ENCODE measurements at places on chromosomes 6 and 20. TPM values are rescaled to one million over a fixed set of nuclear protein-coding genes. Genes with fewer than 3 reads are reported as not detected.
A peak's percentile ranks its signal among the peaks of the same experiment; 100 is the strongest.

- peak; percentile 80 for DNase-seq
Measured at GRCh38 chr6:22025468-22026163, 271.2 kb downstream of the PRL start.

The ACTL10 gene
- total RNA-seq: 3.6 TPM

DNA sequence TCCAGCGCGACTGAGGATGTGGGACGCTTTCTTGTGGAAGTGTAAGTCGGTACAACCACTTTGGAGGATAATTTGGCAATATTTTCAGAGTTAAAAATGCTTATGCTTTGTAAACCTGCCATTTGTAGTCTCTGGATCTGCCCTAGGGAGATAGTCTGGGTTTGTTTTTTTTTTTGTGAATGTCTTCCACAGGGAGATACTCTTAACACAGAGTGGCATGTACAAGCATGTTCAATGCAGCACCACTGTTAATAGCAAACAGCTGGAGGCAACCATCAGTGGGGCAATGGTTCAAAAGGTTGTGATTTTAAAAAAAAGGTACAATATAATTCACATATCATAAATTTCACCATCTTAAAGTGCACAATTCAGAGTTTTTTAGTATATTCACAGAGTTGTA lies 22.4 kb downstream of the SLC9A8 start:
- no peak for DNase-seq

GRCh38 chr6:53874964-53875363 lies 80.2 kb downstream of the LRRC1 start:
- DNase-seq: no peak

- no peak for DNase-seq
Measured at GRCh38 chr6:99492092-99492491, 23.1 kb downstream of the USP45 start.

- DNase-seq: no peak
Measured at GRCh38 chr6:72892901-72893300, 271.0 kb downstream of the KCNQ5 start.

GRCh38 chr6:121794630-121795029 lies 359.2 kb downstream of the GJA1 start:
- DNase-seq: peak; percentile 81

DNA sequence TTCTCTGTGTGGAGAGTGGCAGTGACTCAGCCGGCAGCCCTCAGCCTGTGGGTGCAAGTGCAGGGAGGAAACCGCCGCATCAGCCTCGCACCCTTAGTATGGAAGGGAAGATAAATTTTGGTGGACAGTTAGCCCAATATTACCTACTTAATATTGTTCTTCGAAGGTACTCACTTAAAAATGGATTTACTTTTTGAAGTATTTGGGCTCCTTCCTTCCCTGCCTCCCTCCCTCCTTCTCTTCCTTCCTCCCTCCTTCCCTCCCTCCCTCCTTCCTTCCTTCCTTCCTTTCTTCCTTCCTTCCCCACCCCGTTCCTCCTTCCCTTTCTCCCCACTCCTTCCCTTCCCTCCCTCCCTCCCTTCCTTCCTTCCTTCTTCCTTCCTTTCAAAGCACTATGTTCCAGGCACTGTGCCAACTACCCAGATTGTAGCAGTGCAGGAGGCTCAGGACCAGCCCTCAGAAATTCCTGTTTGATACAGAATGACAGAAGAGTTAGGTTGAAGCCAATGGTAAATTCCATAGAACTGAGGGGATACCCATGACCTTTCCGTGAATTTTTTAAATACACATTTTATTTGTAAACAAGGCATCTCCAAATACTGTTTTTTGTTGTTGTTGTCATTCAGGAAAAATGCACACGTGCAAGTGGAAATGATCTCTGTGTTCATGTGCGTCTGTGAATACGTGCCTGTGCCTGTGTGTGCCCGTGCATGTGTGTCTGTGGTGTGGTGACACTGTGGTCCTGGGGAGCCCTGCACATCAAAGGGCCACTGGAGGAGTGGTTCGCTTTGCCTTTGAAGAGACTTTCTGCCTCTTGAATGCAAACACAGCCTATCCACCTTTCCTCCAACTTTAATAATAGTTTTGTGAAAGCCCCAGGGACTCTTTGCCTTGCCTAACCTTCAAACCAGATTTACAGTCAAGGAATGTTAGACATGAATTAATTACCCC lies 141.7 kb downstream of the EDN3 start:
- DNase-seq: no peak

GRCh38 chr6:4010689-4011090 lies 68.2 kb downstream of the FAM217A start:
- DNase-seq: no peak

DNA sequence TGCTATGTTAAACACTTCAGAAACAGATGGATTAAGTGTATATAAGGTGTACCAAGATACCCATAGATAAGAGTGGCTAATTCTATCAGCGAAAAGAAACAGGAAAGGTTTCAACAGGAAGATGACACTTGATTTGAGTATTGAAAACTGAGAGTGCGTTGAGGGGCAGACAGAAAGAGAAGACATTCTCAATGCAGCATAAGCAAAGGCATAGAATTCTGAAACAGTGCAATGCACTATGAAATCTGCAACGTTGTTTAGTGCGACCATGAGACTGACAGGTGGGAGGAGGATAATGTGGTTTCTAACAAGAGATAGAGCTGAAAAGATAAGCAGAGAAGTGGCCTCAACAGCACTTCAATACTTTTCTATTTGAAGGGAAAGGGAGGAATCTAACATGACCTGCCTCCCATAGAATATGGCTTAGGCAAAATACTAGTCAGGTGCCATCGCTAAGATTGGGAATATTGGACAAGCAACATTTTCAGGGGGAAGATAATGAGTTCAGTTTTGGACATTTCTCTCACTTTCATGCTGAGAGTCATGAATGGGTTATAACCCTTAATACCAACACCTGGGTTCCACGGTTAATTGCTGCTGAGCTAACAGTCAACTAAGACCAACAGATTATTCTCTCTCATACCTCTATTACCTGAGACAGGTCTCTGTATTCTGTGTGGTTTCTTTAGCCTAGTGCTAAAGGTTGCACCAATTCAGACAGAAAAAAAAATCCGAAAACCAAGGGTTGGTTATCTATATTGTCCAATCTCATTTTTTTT lies 312.9 kb upstream of the ARID1B start:
- no peak for DNase-seq

DNA sequence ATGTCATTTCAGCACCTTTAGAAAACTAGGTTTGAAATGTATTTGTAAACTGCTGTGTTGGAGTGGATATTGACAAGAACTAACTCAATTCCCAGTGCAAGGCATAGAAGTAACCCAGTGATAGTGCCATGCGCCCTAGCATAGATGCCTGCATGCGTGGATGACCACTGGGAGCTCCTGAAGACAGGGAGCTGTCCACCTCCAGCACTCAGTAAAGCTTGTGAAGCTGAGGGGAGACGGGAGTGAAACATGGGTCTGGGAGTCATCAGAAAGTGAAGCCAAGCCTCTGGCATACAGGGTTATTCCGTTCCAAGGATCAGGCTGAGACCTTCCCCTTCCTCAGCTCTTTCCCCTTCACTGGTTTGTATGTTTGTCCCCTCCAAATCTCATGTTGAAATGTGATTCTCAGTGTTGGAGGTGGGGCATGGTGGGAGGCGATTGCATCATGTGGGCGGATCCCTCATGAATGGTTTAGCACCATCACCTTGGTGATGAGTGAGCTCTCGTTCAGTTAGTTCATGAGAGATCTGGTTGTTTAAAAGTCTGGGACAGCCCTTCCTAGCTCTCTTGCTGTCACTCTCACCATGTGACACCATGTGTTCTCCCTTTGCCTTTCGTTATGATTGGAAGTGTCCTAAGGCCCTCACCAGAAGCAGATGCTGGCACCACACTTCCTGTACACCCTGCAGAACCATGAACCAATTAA lies 146.5 kb upstream of the FERMT1 start:
- DNase-seq: no peak

GRCh38 chr20:35269055-35269781 lies 8.7 kb downstream of the MMP24OS start:
- DNase-seq: no peak

The ID4 gene
- 16.3 TPM for total RNA-seq

DNA sequence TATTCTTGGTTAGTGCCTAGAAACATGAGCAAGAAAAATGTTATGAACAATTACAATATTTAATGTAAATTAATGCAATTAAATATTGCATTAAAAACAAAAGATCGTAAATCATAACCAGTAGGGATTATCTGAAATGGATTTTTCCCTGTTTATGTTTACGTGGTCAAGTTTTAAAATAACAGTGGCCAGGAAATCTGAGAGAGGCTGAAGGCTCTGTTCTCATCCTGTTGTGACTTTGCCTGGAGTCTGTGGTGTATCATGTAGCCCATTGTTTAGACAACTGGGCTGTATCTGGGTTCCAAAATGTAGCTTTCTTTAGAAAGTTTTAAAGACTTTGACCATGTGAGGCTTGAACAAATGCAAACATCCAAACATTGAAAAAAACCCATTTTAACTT lies 2.4 kb downstream of the MYO6 start:
- no peak for DNase-seq

GRCh38 chr6:122838060-122838780 lies 49.2 kb downstream of the SMPDL3A start:
- DNase-seq: no peak

DNA sequence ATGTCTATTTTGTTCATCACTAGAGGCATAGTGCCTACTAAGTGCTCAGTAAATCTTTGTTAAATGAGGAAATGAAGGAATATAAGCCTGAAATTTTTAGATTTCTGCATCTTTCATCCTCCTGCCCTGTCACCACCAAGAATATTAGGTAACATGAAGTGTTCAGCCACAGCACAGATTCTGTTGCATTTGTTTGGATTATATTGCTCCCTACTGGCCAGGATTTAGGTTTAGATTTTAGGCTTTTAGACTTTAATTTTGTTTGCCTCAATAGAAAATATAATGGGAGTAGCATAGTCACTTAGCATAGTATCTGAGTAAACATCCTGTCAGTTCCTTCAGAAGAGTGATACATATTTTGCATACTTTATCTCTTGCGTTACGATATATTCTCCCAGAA lies 14.2 kb downstream of the FARS2 start:
- no peak for DNase-seq

- DNase-seq: no peak
Measured at GRCh38 chr20:34108616-34109174, 3.3 kb downstream of the EIF2S2 start.

- no peak for DNase-seq
Measured at GRCh38 chr6:7691675-7692452, 34.0 kb upstream of the BMP6 start.

The LINC00237 gene
- total RNA-seq: not detected

DNA sequence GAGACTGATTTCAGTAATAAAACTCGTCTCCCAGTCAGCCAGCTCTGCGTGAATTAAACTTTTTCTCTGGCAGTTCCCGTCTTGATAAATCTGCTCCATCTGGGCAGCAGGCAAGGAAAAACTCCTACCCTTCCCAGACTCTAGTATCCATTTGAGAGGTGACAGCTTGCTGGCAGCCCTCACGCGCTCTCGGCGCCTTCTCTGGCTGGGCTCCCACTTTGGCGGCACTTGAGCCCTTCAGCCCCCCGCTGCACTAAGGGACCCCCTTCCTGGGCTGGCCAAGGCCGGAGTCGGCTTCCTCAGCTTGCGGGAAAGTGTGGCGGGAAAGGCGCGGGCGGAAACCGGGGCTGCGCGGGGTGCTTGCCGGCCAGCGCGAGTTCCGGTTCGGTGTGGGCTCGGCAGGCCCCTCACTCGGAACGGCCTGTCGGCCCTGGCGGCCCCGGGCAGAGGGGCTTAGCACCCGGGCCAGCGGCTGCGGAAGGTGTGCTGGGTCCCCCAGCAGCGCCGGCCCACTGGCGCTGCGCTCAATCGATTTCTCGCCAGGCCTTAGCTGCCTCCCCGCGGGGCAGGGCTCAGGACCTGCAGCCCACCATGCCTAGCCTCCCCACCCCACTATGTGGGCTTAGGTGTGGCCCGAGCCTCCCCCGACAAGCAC lies 21.8 kb upstream of the GMPR start:
- no peak for DNase-seq

GRCh38 chr6:30611150-30611855 lies 5.7 kb downstream of the PPP1R10 start:
- no peak for DNase-seq

DNA sequence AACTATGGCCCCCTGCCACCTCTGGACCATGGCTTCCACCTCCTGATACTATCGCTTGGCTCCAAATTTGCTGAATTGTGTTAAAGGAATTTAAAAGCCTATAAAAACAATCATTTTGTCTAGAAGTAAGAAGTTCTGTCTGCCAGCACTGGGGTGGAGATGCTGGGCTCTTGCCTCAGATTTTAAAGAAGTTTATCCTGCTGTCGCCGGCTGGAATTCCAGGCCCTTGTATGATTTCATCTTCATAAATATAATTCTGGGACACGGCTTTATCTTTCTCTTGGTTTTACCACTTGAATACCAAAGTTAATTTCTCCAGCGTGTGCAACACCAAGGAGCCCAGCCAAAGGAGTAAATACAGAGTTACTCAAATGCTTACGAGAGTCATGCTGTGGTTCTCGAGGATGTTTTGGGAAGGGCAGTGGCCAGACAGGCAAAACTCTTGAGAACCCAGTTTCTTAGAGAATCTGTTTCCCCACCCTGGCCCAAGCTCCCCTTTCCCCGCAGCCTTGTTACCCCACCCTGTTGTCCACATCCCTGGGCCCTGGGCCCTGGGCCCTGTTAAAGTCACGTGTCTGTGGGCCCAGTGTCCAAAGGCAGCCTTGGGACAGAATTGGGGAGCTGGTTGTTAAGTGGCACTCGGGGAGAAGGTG lies 31.9 kb downstream of the C6orf89 start:
- DNase-seq: no peak

The VIP gene
- 6.5 TPM for total RNA-seq

DNA sequence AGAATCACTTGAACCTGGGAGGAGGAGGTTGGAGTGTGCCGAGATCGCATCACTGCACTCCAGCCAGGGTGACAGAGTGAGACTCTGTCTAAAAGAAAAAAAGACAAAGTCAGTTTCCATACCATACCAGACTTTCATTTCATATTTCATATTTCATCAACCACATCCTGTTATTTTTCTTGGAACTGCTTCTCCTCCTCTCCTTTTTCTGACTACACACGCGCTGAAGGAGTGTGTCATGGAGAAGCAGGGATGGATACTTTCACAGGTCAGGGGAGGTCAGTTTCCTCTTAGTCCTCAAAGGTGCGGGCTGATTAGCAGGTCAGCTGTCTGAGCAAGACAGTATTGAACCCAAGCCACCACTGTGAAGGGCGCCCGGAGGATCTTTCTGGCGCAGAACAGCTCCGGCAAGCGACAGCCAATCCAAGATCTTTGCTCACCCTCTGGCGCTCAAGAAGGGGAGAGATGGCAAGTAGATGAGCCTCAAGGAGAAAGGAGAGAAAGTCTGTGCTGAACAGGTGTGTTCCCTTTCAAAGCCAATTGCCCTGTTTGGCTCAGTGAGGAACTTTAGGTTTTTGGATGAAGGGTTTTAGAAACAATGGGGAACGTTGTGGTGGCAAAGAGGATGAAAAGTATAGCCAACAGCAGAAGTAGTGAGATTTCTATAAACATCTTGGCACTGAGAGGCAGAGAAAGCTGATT lies 18.9 kb upstream of the SYNJ2 start:
- no peak for DNase-seq

The MOXD1 gene
- 22.6 TPM for total RNA-seq

- DNase-seq: no peak
Measured at GRCh38 chr6:158744986-158745430, 74.2 kb downstream of the EZR start.

Data from kidney epithelial cell (primary cell).